Ascending aorta (tissue), 2 donors: ENCODE measurements at places on chromosomes 5 and 9.

- peaks cover 22% of the 10 kb centered on the region for H3K36me3 ChIP-seq
- no peaks in the 10 kb centered on the region for H3K4me1 ChIP-seq
- H3K27me3 ChIP-seq, result no peaks in the 10 kb centered on the region
- no peak overlapping the region for H3K27ac ChIP-seq
- no peak for DNase-seq
These were observed 45.2 kb upstream of the HMCN2 start for GRCh38 chr9:130220352-130220751.

- H3K4me3 ChIP-seq, result no peak overlapping the region
- no peak overlapping the region for H3K27ac ChIP-seq
- no peaks in the 10 kb centered on the region for H3K27me3 ChIP-seq
- no peak for DNase-seq
- no peaks in the 10 kb centered on the region for H3K4me1 ChIP-seq
- no peaks in the 10 kb centered on the region for H3K36me3 ChIP-seq
These were observed 23.5 kb upstream of the ALDOB start for GRCh38 chr9:101458963-101459631.

- H3K36me3 ChIP-seq, result no peaks in the 10 kb centered on the region
- H3K4me1 ChIP-seq, result no peaks in the 10 kb centered on the region
These were observed 237.3 kb downstream of the CDH10 start for GRCh38 chr5:24407466-24407865.

DNA sequence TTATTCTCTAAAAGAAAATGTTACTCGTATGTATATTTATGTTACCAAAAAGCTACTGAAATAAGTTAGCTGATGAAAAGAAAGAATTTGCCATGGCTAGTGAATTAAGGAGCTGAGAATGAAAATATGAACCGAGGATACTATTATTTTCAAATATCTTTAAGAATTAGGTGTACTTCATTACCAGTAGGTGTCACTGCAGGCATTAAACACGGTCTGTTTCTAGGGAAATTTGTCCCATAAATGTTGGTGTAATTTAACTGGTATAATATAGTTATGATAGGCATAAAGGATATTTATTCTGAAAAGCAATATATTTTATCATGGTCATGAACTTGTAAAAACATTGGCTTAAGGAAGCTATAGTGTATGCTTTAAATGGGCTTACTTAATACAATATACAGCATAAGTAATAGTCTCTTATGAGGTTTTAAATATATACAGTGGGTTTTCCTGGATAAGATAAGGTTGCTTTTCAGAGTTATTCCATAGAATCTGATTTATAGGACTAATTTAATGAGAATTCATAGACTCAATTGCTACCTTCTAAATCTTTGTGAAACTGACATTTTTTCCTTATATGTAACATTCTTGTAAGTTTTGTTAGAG, 72.4 kb upstream of the MPDZ start:
- DNase-seq, result no peak
- no peak overlapping the region for H3K27ac ChIP-seq
- H3K4me1 ChIP-seq, result no peaks in the 10 kb centered on the region
- no peaks in the 10 kb centered on the region for H3K27me3 ChIP-seq
- no peaks in the 10 kb centered on the region for H3K36me3 ChIP-seq
- no peak overlapping the region for H3K4me3 ChIP-seq

- H3K36me3 ChIP-seq, result no peaks in the 10 kb centered on the region
- H3K27me3 ChIP-seq, result no peaks in the 10 kb centered on the region
- no peaks in the 10 kb centered on the region for H3K4me1 ChIP-seq
- no peak overlapping the region for H3K27ac ChIP-seq
- DNase-seq, result no peak
These were observed 724.1 kb upstream of the MEF2C start for GRCh38 chr5:89606939-89607534.

- H3K36me3 ChIP-seq, result no peaks in the 10 kb centered on the region
- no peak overlapping the region for H3K27ac ChIP-seq
- H3K4me3 ChIP-seq, result no peak overlapping the region
- no peak for DNase-seq
- H3K4me1 ChIP-seq, result no peaks in the 10 kb centered on the region
These were observed 2.7 kb downstream of the BTNL9 start for GRCh38 chr5:181042722-181043121.

DNA sequence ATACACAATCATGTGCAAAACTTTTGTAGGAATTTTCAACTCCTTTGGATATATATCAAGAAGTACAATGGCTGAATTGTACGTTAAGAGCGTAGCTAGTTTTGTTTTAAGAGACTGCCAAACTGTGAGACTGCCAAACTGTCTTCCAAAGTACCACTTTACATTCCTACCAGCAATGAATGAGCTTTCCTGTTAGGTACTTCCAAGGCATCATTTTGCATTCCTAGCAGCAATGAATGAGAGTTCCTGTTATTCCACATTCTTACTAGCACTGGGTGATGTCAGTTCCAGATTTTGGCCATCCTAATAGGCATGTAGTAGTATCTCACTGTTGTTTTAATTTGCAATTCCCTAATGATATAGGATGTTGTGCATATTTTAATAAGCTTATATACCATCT, 219.3 kb downstream of the KCNN2 start:
- no peaks in the 10 kb centered on the region for H3K4me1 ChIP-seq
- DNase-seq, result no peak
- H3K4me3 ChIP-seq, result no peak overlapping the region
- no peaks in the 10 kb centered on the region for H3K27me3 ChIP-seq
- H3K36me3 ChIP-seq, result no peaks in the 10 kb centered on the region
- H3K27ac ChIP-seq, result no peak overlapping the region

DNA sequence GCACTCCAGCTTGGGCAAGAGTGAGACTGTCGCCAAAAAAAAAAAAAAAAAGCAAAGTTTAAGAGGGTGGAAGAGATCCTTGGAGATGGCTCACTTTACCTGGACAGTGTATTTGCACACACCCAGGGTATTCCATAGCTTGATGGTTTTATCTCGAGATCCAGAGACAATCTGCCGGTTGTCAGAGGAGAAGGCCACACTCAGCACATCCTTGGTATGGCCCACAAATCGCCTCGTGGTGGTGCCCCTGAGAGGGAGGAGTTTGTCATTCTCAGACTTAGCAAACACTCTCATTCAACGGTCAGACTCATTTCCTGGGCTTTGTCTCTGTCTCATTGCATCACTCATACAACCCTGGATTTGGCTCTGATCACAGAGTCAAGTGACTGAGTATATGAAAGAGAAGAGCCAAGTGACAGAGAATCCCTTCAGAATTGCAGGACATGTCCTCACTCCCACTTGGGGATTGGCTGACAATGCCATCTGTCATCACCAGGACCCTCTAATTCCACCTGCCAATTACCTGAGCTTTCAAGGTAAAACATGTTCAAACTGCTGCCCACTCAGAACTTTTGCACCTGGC, 2.2 kb downstream of the RACK1 start:
- DNase-seq, result no peak
- peaks cover 20% of the 10 kb centered on the region for H3K4me1 ChIP-seq
- peak overlapping the region; percentile 99 for H3K27ac ChIP-seq
- peak overlapping the region; percentile 86 for H3K4me3 ChIP-seq

DNA sequence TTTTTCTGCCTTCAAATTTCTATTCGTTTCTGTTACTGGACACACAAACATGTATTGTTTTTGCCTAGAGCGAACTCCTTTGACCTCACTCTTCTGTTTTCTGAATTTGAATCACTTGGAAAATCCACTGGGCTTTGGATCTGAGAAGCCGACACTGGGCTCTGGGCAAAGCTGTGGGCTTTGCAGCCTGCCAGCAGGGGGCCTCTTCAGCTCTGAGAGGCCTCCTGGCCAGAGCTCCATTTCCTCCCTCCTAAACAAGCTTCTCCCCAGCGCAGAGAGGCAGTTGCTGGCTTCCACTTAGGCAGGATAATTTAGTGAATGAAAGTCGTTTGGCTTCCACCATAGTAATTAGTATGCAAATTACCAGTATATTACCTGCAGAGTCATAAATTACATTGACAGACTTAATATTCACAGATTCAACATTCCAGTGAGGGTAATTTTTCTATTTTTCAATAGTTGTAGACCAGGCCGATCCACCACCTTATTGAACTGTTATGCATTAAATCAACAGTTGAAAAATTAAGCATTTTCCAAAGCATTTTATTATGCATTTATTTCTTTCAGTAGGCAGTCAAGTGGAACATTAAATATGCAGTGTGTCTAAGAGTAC, 104.0 kb upstream of the ZNF366 start:
- no peaks in the 10 kb centered on the region for H3K4me1 ChIP-seq
- H3K4me3 ChIP-seq, result no peak overlapping the region
- no peaks in the 10 kb centered on the region for H3K36me3 ChIP-seq
- H3K27ac ChIP-seq, result no peak overlapping the region

DNA sequence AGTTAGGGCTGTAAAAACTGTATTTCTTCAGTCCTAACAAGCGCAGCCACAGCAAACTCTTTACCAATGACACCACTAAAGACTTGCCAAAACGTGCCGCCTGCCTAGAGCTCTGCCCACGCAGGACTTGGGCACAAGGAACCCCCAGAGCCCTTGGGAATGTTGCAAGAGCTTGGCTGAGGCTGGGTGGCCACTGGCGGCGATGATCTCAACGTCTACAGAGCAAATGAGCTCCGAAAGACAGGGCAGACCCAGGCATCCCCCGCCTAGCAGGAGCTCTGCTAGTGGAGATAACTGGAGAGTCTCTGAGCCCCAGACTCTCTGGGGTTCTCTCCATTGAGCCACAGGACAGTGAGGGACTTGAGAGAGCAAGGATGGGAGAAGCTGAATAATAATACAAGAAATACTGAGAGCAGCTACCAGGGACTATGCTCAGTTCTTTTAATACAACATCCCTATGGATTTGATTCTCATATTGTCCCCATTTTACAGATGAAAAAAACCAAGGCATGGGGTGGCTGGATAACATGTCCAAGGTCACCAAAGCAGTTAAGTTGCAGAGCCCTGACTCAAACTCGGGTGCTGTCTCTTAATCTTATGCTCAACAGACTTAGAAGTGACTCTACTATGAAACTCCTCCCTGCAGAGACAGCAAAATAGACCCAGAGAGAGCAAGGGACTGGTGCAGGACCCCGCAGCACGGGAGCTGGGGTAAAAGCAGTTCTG, 32.5 kb downstream of the SHB start:
- no peaks in the 10 kb centered on the region for H3K36me3 ChIP-seq
- peak; percentile 48 for DNase-seq
- H3K4me1 ChIP-seq, result peaks cover 64% of the 10 kb centered on the region
- no peaks in the 10 kb centered on the region for H3K27me3 ChIP-seq
- H3K4me3 ChIP-seq, result no peak overlapping the region

GRCh38 chr5:173884402-173885053, 3.6 kb upstream of the CPEB4 start:
- no peak overlapping the region for H3K27ac ChIP-seq
- H3K27me3 ChIP-seq, result no peaks in the 10 kb centered on the region
- H3K4me1 ChIP-seq, result no peaks in the 10 kb centered on the region
- H3K4me3 ChIP-seq, result no peak overlapping the region
- no peak for DNase-seq
